MG63 (cell line): ENCODE measurements at places on chromosomes 1 and 21.

DNA sequence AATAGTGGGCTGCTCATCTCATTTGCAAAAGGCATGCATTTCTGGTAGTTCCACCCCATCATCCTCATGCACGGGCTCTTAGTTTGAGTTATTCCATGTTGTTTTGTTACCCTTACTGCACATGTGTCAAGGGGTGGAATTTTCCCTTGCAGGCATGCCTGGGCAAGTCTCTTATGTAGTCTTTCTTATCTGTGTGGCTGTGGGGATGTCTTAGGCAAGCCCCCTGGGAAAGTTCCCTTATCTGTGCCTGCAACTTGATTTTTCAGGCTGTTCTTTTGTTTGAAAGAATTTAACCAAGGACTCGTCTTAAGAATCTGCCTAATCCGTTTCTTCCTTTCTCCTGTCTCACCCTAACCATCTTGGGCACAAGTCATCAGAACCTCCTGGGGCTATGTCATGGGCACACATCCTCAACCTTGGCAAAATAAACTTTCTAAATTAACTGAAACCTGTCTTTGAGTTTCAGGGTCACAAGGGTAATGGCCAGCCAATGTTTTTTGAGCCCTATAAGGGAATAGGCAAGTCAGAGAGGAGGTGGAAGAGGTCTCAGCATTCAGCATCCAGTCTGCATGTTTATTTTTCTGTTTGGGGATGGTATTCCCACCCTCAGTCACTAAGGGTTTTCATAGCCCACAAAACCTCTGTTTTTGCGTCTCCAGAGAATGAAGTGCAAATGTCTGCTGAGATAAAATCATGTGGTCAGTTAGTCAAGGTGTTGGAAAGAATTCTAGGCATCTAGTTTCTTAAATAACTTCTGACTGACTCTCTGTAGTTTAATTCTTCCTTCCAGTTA is 579.7 kb downstream of the PLA2G4A start:
- no peak for DNase-seq

DNA sequence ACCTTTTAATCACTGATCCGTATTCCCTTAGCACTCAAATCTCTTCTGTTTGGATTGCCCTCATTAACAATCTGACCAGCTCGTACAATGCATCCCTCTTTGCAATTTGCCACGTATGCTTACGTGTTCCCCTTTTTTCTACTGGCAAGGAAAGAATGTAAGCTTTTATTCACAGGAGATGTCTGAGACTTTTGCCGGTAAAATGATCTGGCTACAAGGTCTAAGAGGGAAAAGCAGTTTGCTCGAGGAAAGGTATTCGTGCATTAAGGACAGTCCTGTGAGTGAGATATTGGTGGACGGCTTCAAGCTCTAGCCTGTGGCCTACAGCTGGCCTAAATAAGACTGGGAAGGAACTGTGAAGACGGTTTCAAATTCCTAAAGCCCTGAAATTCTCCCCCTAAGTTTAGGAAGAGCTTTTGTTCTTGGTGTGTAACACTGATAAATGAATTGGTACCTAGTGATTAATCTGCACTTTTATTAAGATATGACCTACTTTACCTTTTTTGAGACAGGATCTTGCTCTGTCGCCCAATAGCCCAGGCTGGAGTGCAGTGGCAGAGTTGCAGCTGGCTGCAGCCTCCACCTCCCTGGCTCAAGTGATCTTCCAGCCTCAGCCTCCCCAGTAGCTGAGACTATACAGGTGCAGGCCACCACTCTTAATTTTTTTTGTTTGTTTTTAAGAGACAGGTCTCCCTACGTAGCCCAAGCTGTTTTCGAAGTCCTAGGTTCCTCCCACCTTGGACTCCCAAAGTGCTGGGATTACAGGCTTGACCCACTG is 895 bp upstream of the UBR4 start:
- no peak for DNase-seq

- peak; percentile 39 for DNase-seq
These were observed 50.0 kb downstream of the TBCE start for GRCh38 chr1:235417086-235417697.

- no peak for DNase-seq
These were observed 4.5 kb downstream of the ZC3H12A start for GRCh38 chr1:37478890-37479254.

GRCh38 chr1:52070704-52071103 is 14.6 kb downstream of the BTF3L4 start:
- no peak for DNase-seq

- DNase-seq = no peak
These were observed 1.9 kb upstream of the MAD2L2 start for GRCh38 chr1:11682799-11683198.

- DNase-seq = peak; percentile 11
These were observed 6.4 kb upstream of the BRWD1 start for GRCh38 chr21:39319814-39320332.

DNA sequence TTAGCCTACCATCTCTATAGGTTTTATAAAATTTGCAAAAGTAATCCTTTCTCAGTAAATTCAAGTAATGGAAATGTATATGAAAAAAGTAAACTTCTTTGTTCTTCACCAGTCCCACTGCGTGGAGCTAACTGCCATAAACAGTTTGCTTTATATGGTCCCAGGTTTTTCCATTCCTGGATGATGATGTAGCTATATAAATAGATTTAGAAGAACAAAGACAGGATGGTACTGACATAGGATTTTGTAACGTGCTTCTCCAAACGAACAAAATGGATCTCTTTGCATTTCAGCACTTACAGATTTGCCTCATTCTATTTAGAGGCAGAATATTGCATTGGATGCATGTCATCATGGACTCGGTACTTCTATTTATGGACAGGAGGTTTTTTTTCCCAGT is 57.3 kb downstream of the SMYD2 start:
- no peak for DNase-seq

DNA sequence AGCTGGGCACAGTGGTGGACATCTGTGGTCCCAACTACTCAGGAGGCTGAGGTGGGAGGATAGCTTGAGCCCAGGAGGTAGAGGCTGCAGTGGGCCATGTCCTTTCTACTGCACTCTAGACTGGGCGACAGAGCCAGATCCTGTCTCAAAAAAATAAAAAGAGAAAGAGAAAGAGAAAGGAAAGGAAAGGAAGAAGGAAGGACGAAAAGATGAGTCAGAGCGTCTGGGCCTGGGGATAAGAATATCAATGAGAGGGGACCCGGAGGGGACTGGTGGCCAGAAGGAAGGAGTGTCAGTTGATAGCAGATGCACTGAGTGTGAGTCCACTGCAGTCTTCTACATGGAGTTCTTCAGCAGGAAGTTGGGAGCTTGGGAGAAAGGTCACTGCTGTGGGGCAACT is 75.6 kb downstream of the SYT6 start:
- no peak for DNase-seq

DNA sequence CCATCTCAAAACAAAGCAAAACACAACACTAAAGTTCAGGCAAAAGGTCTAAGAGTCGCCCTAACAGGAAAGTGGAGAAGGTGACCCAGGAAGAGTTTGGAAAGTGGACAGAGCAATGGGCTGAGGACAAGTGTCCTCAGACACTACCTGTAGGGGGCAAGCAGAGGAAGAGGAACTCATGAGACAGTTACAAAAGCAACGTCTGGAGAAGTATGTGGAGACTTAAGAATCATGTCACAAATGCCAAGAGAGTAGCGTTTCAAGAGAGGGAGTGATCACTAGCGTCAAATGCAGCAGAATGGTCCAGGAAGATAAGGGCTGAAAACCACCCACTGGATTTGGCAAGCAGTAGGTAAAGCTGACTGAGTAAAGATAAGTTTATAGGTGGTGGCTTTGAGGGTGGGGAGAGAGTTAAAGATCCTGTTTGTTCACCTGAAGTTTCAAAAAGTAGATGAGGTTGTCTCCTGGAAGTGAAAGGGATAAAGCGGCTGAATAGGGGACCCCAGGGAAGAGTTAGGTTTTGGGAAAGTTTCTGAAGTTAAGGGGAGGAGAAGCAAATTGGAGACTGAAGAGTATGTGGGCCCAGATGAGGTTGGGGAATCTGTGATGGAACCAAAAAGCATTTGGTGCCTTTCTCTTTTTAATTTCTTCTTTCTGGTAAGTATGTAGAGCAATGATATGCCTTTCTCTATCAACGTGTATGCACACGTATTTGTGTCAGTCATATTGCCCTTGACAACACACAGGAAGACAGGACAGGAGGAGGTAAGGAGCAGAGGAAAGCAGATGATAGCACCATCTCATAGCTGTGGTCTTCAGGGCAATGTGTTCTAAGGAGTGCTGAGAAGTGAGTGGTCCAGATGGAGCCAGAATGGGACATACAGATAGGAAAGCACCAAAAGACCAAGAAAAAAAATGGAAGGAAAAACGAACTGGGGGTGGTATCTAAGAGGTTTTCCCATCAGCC is 3.1 kb downstream of the BSDC1 start:
- no peak for DNase-seq

GRCh38 chr1:16013220-16013907 is 4.5 kb downstream of the HSPB7 start:
- peak; percentile 34 for DNase-seq

GRCh38 chr1:151511636-151512215 is 539 bp downstream of the CGN start:
- DNase-seq = peak; percentile 28

DNA sequence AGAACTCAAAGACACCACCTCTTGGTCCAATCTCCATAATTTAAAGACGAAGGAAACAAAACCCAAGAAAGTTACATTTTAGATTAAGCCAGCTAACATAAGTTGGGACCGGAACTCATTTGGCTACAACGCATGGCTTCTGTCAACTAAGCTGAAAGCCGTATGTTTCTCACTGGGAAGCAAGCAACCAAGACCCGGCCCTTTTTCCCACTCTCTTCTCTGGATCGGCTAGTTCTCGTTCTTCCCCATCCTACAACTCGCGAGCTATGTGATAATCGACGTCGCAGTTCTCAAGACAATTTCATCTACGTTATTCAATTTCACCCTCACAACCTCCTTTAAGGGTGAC is 601 bp downstream of the CCT8 start:
- DNase-seq = no peak

DNA sequence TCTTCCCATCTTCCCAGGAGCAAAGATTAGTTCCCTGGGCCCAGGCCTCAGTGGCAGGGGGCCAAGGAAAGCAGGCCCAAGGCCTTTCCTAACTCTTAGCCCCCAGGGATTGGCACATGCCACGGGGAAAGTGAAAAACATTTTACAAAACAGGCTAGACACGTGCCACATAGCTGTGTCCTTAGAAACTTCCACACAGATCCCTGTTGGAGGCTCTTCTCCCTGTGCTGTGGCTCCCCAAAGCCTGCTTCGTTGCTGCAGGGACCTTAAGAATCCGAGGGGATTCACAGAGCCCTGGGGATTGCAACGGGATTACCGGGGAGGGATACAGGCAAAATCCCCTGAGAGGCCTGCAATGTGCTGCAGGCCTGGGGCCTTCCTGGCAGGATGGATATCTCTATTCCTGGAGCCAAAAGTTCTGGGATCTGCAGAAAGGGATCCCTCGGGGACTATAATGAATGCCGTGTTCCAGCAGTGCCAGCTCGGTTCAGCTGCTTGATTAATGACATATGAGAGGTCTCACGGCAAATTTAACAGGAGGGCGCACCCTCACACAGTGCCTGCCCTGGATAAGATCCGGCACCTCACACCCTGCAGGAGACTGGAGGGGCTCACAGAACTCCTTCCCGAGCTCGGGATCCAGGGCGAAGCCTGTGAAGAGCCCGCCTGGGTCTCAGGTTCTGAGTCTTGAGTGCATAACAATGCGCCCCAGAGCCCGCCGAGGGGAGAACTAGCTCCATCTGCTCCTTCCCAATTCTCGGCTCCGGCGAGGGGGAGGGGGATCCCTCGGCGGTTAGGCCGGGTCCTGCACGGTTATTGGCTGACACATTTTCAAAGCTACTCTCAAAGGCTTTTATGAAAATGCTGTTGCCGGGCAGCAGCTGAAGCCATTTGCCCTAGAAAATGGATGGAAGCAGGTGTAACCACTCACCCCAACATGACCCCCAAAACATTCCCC is 15.3 kb upstream of the RGS8 start:
- no peak for DNase-seq
